LNCaP clone FGC (cell line): ENCODE measurements at places on chromosomes 6 and 20.
A peak's percentile ranks its signal among the peaks of the same experiment; 100 is the strongest.

GRCh38 chr20:61733891-61734732, 331.6 kb downstream of the TAF4 start:
- DNase-seq: no peak

- DNase-seq: no peak
Measured at GRCh38 chr6:158497620-158498019, 62.3 kb upstream of the TMEM181 start.

DNA sequence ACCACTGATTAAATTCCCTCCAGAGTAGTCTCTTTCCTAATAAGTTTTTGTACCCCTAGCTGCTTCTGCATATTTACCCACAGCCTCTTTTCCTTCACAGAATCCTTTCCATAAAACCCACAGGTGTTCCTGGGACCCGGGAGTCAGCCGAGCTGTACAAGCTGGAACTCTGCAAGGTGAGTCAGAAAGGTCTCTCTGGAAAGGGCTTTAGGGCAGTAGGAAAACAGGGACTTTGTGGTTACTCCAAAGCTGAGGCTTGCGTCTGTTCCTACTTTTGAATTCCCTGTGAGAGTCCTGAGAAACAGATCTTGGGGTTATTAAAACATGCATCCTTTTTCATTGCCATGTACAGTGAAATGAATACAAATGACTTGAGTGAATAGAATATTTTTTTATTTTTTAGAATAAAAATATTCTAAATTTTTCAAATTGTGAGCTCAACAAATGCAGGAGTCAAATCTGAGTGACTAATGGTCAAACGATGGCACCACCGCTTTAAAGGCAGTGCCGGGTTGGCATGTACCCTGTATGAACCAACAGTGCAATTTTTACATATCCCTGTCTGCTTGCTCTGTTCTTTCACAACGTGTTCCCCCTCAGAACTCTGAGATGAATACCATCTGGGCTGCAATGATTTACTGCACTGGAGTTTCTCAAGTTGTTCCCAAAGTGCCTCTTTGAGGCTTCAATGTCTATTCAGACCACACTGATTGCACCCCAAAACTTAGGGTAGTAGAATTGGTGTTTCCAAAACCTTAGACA, 78.4 kb downstream of the GFRAL start:
- DNase-seq: no peak

DNA sequence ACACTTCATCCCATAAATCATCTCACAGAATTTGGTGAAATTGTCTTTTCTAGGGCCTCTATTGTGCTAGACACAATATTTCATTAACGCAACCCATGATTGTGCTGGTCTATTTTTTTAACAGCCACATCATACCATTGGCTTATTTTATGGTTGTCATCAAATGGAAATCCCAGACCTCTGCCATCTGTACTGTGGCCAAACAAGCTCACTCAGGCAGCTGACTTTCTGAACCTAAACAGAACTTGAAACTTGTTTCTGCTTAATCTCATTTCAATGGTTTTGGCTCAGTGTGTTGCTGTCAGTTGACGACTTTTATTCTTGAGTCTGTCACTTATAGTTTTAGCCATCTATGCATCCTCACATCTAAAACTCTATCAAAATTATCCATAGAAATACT, 111.8 kb downstream of the HAO1 start:
- DNase-seq: no peak

GRCh38 chr6:106688177-106688951, 59.0 kb downstream of the QRSL1 start:
- DNase-seq: no peak

DNA sequence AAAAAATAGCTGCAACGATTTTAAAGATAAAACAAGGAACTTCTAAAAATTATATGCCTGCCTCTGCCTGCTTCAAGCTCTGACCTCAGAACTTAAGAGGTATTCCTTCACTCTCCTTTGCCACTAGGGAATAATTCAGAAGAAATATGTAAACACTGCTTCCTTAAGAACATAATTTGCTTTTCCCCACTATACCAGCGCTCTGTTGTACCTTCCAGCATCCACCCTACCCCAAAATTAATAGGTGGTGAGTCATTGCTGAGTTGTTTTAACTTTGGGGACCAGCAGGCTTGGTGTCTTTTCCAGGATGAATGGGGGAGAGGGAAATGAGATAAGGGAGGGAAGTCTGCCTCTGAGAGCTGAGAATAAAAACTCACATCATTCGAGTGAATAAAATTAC, 107.7 kb upstream of the ATXN1 start:
- no peak for DNase-seq

- DNase-seq: no peak
Measured at GRCh38 chr20:60123652-60124051, 165.4 kb downstream of the CDH26 start.

GRCh38 chr6:131387562-131388447, 185.2 kb upstream of the ARG1 start:
- DNase-seq: no peak

GRCh38 chr6:159915397-159915796, 24.6 kb downstream of the MAS1 start:
- no peak for DNase-seq

DNA sequence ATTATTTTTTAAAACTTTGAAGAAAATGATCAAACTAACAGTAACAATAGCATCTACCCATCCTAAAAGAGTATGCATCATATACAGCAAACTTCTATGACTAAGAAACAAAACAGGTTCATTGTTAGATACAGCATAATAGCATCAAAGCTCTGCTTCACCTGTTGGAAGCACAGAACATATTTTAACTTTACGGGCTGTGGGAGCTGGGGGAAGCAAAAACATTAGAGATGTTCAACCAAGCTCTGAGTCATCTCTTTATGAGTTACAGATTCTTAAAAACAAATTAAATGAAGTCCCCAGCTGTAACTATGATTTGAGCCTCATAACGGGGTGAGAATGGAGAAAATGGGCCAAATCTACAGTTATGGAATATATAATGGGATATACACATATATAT, 63.4 kb downstream of the SYNE1 start:
- DNase-seq: no peak

DNA sequence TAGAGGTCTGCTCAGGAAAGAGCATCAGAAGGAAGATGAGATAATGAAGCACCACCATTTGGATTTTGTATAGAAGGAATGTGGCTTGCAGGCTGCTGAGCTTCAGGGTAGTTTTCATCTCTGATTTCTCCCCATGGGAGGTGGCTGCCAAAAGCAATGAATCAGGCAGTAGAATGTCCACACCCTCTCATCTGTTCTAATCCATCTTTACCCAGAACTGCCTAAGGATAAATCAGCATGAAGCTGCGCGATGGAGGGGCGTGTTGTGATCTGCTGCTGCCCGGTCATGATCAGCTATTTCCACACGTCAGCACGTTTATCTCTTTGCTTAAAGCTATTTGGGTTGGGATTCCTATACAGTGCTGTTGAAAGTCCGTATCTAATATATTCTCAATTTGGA, 295.4 kb downstream of the FOXA2 start:
- no peak for DNase-seq

DNA sequence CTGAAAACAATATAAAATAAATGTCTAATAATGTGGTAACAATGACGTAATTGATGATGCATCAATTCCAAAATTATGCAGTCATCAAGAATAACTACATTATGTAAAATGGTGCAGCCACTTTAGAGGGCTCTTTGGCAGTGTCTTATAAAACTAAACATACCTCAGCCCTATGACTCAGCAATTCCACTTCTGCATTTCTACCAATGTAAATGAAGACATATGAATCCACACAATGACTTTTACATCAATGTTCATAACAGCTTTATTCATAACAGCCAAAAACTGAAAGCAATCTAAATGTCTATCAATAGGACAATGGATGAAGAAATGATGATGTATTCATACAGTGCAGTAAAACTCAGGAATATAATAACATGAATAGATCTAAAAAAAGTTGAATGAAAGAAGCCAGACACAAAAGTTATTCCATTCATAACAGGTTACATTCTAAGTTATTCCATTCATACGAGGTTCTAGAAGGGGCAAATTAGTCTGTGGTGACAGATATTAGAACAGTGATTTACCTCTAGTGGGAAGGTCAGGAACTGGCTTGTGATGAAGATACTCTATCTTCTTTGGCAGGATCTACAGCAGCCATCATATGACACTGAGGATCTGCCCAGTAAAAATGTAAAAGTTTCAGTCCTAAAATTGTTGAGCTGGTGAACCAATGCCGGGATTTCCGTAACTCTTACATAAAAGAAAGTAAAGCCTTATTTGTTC, 396.1 kb downstream of the PLCB1 start:
- DNase-seq: no peak

DNA sequence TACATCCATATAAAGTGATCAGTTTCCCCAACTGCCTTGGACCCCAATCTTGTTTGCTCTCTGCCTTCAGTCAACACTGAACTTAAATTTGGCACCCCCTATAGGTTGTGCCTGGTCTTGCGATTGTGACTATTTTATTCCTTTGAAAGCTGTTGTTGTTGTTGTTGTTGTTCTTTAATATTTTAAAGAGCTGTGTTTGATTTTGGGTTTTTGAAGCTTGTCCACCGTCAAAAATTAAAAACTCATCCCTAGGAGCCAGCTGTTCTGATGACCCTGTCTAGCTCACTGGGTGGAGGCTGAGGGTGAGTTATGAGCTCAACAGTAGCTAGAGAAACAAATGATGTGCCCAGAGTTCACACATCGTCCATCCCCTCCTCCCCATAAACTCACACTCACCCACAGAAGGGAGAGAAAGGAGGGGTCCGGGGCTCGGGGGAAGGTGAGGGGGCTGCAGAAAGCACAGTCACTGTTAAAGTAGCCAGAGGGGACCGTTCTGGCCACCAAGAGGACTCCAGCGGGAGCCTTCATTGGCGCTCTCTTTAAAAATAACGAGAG, 4.0 kb downstream of the SIM1 start:
- DNase-seq: no peak

- DNase-seq: no peak
Measured at GRCh38 chr6:87210979-87211378, 55.6 kb downstream of the ZNF292 start.

DNA sequence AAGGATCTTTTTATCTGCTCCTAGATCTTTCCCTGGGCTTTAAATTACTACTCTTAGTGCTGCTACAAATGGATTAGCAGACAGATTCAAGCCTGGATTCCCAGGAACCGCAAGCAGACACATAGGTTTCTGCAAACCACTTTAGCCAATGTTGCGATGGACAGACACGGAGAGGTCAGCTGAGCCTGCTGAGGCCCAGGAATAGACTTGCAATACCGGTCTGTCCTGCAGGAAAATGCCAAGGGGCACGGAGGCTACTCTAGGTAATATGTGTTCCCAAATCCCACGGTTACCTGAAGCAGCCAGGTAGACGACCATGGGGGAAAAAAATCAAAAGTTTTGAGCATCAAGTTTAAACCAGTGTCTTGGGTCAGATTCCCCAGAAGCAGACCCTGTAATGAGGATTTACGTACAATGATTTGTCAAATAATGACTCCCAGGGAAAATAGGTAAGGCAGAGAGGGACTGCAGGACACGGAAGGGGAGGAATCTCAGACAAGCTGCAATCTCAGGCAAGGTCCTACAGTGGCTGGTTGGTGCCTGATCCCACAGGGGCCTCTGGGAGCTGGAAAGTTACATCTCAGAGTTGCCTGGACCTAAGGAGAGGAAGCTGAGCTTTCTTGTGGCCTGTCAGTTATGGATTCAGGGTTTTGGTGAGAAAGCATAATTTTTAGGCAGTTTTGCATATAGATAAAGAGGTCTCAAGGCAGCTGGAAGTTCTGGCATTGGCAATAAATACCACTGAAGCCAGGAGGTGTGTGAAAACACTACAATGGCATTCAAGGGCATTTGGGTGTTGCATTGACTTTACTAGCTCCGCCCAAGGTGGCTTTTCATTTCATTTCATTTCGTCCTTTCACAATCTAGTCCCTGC, 12.5 kb downstream of the OTOR start:
- DNase-seq: peak; percentile 60
